ENCODE measurements at places on chromosomes 11 and 22. TPM values are rescaled to one million over a fixed set of nuclear protein-coding genes. Genes with fewer than 3 reads are reported as not detected.

CABP4 gene
- polyA plus RNA-seq: 0.35 TPM

DNA sequence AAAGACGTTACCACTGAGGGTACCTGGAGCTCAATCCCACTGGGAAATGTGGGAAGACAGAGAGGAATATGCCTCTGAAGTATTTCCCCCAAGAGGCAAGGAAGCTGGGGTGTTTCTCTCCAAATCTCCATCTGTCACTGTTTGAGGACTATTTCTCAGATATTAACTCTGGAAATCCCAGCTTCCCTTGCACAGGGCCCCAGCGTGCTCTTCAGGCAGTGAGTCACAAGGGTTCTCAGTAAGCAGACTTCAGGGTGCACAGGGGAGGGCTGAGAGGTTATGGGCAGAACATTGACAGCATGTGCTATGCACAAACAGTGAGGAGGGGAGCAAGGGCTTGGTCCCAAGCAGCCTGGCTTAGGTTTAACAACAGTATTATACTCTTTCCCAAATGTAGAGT, 60.9 kb upstream of the EED start:
- DNase-seq: no peak

GRCh38 chr11:11476971-11477645, 124.1 kb upstream of the CSNK2A3 start:
- DNase-seq: no peak

GRCh38 chr11:127693686-127694085, 693.1 kb upstream of the KIRREL3 start:
- no peak for DNase-seq

- DNase-seq: no peak
Measured at GRCh38 chr11:95498722-95499425, 267.9 kb upstream of the SESN3 start.

- no peak for DNase-seq
Measured at GRCh38 chr11:33608386-33608785, 92.2 kb downstream of the C11orf91 start.

Measured in left renal cortex interstitium (tissue), 4 donors.